ENCODE measurements at places on chromosomes 5 and 9.

DNA sequence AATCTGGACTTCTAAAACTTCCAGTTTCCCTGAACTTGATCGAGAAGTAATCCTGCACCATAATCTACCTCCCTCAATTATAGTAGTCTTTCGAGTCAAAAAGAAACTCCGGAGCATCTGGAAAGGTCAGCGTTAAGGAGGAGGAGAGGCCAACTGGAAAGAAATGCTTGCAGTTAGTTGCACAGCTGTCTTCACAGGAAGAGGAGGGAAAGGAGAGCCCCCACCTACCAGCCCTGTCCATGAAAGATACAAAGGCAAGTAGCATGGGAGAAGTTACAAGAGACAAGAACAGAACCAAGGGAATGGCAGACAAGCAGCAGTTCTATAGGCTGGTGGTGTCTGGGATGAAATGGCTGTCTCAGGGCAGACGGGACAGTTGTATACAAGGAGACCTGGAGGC is 170.6 kb downstream of the RAB3C start:
- no peak for DNase-seq

DNA sequence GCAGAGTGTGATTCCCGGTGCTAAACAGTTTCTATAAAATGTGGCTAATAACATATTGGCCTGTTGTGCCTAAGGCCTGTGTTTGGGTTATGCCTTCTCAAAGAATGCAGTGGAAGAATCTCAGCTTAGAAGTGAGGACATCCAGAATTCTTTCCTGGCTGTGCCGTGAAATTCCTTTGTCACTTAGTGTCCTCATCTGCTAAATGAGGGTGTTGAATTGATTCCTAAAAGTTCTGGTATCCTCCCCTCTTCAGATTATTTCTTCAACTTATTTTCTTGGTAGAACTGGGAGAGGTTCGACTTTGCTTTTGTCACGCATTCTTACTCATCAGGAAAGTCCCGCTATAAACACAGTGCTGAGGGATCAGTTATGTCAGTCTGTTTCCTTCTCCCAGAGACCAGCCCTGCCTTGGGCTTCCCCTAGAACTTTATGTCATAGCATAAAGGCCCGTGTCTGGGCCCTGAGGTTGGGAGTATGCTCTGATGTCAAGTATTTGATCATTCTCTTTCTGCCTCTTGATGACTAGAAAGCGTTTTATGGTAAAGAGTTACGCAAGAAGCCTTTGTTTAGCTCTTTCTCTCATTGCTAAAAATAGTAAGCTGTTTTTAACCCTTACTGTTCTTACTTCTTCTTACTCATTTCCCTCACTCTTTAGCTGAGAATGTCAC is 29.5 kb downstream of the MTAP start:
- DNase-seq, result no peak

DNA sequence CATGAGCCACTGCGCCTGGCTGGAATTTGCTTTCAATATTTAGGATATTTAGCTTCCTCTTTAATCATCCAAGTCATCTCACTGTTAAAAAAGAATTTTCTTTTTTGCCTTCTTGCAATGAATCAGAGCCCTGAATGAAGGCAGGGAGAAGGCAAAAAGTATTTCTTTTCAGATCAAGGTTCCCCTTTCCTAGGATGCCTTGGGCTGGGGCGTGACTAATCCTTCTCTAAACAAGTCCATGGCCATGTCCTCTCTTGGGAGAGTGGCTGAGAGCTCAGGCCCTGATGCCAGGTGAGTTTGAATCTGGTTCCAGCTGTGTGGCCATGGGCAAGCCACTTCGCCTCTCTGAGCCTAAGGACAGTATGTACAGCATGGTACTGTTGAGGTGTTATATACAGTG is 84.8 kb upstream of the NEURL1B start:
- DNase-seq, result no peak

GRCh38 chr5:12623408-12623807 is 719.2 kb upstream of the CTNND2 start:
- no peak for DNase-seq

DNA sequence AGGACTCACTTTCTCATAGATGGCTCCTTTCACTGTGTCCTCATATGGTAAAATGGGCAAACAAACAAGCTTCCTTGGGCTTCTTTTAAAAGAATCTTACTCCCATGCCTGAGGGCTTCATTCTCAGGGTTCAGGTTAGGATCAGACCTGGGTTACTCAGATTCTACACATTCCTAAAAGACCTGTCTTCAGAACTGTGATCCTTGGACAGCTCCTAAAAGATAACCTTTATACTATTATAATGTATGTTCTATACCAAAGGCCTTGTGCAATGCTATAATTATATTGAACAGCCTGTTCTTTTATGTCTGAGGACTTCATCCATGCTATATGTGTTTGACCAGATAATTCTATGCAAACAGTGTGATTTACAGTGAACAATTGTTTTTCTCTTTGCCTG is 264.4 kb upstream of the CDH10 start:
- no peak for DNase-seq

DNA sequence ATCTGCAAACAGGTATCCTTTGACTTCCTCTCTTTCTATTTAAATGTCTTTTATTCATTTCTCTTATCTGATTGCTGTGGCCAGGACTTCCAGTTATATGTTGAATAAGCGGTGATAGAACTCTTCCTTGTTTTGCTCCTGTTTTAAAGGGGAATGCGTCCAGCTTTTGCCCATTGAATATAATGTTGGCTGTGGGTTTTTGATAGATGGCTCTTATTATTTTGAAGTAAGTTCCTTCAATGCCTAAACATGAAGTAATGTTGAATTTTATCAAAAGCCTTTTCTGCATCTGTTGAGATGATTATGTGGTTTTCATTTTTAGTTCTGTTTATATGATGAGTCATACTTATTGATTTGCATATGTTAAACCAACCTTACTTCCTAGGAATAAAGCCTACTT is 300.5 kb upstream of the CTNND2 start:
- DNase-seq, result no peak

DNA sequence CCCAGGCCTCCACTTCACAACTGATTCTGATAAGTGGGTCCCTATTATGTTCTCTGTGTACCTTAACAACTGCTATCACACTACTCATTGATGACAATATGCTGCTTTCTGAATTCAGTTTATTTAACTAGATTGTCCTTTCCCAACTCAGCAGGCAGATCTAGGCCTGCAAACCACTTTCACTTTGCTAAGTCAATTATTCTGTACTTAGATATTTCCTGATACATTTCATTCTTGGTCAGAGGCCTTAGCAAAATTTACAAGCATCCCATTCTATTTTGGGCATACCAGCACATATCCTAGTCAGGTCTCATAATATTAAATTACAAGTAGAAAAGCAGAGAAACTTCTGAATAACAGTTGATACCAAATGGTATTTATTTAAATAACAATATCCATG is 235.7 kb upstream of the HAPLN1 start:
- DNase-seq, result no peak

- DNase-seq, result no peak
Observed at GRCh38 chr5:178467205-178467567, 123.0 kb downstream of the COL23A1 start.
